ENCODE measurements at places on chromosomes 1 and 21. TPM values are rescaled to one million over a fixed set of nuclear protein-coding genes. Genes with fewer than 3 reads are reported as not detected.

FRRS1 gene
- 16.3 TPM for total RNA-seq

- DNase-seq = no peak
These were observed 446.8 kb downstream of the USP25 start for GRCh38 chr21:16176570-16176969.

DNA sequence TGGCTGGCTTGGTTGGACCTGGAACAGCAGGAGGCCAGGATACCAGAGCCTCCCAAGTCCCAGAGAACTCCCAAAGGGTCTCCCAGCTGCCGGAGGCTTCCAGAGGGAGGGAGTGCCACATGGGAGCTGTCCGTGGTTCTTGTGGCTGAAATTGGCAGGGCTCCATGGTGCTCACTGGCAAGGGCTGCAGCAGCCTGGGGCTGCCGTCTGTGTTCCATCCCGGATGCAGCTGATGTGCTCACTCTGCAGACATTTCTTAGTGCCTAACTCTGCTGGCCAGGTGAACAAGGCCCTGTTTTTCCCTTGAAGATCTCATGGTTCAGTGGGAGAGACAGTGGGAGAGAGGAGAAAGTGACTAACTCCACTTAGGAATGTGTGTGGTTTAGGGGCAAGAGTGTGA, 261.1 kb downstream of the CAMTA1 start:
- DNase-seq = no peak

DNA sequence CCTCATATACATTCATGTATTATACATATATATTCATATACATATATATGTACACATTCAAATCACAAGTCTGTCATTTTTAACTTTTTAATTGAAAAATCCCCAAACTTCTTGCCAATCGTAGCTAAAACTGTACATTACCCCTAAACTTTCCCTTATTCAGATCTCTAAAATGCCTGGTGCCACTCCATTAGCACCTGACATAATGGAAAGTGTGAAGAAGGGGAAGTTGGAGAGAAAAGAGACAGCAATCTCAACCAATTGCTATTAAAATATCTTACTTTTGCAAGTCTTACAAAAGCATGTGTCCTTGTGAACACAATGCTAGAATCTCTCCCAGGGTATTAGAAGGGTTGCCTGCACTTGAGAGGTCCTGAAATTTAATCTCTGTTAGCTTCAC, 22.7 kb upstream of the PRKACB start:
- no peak for DNase-seq

GRCh38 chr1:67804710-67805109, 28.6 kb downstream of the GNG12 start:
- no peak for DNase-seq

DNA sequence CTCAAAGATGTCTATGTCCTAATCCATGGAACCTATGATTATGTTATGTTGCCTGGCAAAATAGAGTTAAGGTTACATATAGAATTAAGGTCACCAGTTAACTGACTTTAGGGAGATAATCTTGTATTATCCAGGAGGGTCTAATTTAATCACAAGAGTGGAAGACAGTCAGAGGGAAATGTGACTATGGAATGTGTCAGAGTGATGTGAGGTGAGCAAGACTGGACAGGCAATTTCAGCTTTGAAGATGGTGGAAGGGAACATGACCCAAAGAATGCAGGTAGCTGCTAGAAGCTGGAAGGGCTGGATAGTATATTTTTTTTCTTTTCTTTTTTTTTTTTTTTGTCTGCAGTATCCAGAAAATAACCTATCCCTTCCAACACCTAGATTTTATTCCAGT, 241.7 kb upstream of the NEGR1 start:
- DNase-seq = no peak

DNA sequence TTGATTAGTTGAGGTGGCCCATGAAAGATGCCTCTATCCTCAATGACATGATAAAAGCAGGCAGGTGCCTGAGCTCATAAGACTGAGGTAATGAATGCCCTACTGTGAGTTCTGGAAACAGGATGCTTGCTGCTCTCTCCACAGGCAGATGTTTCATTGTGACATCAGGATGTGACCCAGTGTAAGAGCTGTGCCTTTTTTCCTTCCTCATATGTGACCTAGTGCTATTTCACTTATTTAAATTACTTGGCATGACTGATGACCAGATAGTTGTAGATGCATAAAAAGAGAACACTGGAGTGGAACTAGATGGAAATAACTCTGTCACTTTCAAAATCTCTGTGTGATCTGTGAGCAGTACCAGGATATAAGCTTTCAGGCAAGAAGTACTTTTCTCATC, 31.9 kb downstream of the KIF14 start:
- DNase-seq = no peak

GRCh38 chr1:21532496-21532895, 23.3 kb downstream of the ALPL start:
- DNase-seq = no peak

DNA sequence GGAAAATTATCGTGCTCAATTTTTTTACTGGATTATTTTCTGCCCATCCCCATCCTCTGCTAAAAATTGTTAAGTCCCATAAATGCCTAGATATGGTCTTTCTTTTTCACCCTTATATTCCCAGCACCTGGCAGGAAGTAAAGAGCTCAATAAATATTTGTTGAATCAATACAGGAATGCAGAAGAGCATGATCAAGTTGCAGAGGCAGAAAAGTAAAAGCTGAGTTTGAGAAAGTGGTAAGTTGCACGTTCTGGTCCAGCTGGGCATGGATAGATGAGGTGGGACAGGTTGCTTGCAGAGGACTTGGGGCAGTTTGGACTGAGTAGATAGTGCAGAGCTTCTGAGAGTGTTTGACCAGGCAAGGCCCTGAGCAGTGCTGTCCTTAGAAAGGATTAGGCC, 40.1 kb downstream of the ZNF281 start:
- no peak for DNase-seq

DNA sequence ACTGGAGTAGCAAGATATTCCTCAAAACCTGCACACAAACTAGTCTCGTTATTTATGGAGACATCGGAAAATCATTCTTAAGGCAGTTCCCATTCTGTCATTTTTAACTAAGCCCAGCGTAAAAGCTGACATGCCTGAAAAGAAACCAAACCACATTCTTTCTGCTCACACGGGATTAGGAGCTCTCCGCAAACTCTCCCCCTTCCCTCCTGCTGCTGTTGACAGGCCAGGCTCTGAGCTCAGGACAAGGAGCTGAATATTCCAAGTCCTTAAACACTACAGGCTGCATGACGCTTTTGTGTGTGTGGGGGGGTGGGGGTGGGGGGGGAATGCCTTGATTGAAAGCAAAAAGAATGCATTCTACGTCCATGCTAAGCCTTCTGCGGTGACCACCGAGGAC, 5.2 kb downstream of the OLIG1 start:
- DNase-seq = no peak

GRCh38 chr1:237748171-237748960, 142.4 kb downstream of the ZP4 start:
- DNase-seq = no peak

GRCh38 chr1:2382621-2383361, 8.6 kb downstream of the MORN1 start:
- DNase-seq = no peak

DNA sequence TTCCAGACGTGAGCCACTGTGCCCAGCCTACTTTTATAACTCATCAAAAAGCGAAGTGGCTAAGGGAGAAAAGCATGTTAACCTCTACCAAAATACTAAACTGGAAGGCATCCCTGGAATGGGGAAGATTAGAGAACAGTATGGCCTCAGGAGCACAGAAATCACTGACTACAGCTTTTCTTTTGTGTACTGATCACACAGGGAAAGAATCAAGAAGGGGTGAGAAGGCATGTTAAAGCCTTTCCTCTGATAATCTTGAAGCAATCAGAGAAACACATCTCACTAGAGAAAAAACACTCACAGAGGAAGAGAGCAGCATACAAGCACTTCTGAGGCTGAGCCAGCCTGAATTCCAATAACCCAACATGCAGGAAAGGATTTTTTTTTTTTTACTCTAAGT, 10.7 kb downstream of the PCAT6 start:
- no peak for DNase-seq
